ENCODE measurements at places on chromosomes 11 and 22. TPM values are rescaled to one million over a fixed set of nuclear protein-coding genes. Genes with fewer than 3 reads are reported as not detected.

The SLC37A2 gene
- total RNA-seq: 0.91 TPM

The DENND5A gene
- 19.0 TPM for total RNA-seq

The CBLIF gene
- not detected for total RNA-seq

GRCh38 chr11:42631220-42631843 is 680.5 kb upstream of the API5 start:
- H3K36me3 ChIP-seq: no peaks in the 10 kb centered on the region
- no peaks in the 10 kb centered on the region for H3K4me1 ChIP-seq
- H3K4me3 ChIP-seq: no peak overlapping the region

GRCh38 chr11:111745719-111746504 is 20.3 kb downstream of the PPP2R1B start:
- peaks cover 55% of the 10 kb centered on the region for H3K36me3 ChIP-seq
- H3K4me3 ChIP-seq: no peak overlapping the region
- peaks cover 9% of the 10 kb centered on the region for H3K4me1 ChIP-seq
- H3K27ac ChIP-seq: no peak overlapping the region
- H3K27me3 ChIP-seq: no peaks in the 10 kb centered on the region
- DNase-seq: no peak

DNA sequence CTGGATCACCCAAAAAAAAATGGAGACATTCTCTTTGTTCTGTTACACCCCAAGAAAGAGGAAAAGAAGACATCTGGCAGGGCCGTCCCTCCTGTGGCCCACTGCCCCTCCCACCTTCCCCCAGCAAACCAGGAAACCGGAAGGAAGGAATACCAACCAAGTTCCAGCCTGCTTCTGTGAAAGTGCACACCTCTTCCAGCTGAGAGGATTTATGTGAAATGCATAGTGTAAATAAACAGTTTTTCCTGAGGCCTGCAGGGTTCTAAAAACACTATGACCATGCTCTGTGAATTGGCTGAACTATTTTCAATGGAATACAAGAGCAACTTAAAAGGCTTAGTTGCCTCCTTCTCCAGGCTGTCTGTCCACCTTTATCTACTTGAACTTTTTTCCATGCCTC is 50.0 kb upstream of the CHST1 start:
- H3K36me3 ChIP-seq: no peaks in the 10 kb centered on the region
- no peak overlapping the region for H3K4me3 ChIP-seq
- no peak overlapping the region for H3K27ac ChIP-seq
- no peak for DNase-seq
- no peaks in the 10 kb centered on the region for H3K4me1 ChIP-seq

DNA sequence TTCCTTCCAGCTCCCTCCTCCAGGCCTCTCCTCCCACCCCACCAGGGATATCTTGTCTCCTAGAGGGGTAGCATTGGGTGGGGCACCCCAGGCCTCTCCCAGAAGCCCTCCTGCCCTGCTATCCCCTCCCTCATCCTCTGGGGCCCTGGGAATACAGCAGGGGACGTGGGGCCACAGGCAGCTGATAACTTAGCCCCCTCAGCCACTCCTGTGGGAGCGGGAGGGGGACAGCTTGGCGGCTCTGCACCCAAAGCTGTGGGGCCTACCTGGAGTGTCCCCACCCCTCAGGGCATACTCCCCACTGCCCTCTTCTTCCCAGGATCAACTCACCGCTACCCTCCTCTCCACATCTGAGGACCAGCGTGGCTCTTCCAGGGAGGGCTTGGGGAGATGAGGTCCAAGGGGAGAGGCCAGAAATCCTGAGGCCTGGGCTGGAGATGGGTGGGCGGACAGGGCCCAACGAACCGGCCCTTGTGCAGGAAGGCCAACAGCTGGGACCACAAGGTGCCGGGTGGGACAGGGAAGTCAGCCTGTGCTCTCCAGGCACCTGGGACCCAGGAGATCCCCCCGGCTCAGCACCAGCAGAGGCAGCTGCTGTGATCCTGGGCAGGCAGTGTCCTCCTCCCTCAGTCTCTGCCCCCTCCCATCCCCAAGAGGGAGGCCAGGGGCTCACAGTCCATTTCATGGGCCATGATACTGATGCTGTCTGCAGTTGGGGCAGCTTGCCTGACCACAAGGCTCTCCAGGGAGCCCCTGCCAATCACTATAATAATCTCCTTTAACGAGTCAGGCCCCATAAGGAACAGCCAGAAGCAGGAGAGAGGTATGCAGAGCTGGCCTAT is 23.2 kb downstream of the NEAT1 start:
- no peaks in the 10 kb centered on the region for H3K27me3 ChIP-seq
- H3K4me3 ChIP-seq: no peak overlapping the region
- DNase-seq: no peak
- H3K27ac ChIP-seq: peak overlapping the region; percentile 59

DNA sequence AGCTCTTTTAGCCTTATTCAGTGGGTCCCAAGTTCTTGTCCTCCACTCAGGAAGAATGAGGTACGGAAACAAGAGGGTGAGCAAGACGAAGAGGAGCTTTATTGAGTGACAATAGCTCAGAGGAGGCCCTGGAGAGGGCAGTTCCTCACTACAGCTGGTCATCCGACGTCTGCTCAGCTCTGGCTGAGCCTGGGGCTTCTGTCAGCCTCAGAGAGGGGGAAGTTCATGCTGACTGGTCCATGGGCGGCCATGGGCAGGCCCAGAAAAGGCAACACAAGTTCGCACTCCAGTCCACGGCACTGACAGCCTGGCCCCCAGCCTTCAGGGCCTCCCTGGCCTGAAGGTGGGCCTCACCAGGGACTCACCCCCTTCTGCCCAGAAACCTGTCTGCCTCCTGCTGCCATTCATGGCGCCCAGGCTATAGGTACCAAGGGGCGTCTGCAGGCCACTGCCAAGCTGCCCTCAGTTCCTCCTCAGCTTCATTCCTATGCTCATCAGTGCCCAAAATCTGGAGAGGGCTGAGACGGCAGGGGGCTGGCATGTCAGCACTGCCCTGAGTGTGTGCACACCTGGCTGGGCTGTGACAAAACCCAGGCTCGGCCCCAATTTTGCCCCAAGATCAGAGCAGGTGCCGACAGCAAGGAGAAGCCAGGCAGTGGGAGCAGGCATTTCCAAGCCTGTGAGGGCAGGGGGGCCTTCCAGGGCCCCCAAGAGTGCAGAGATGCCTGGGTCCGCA is 21.7 kb upstream of the KIAA0930 start:
- H3K4me3 ChIP-seq: no peak overlapping the region
- H3K27ac ChIP-seq: no peak overlapping the region
- peaks cover 5% of the 10 kb centered on the region for H3K36me3 ChIP-seq
- DNase-seq: no peak
- H3K4me1 ChIP-seq: peaks cover 3% of the 10 kb centered on the region
- H3K27me3 ChIP-seq: peaks cover 36% of the 10 kb centered on the region

DNA sequence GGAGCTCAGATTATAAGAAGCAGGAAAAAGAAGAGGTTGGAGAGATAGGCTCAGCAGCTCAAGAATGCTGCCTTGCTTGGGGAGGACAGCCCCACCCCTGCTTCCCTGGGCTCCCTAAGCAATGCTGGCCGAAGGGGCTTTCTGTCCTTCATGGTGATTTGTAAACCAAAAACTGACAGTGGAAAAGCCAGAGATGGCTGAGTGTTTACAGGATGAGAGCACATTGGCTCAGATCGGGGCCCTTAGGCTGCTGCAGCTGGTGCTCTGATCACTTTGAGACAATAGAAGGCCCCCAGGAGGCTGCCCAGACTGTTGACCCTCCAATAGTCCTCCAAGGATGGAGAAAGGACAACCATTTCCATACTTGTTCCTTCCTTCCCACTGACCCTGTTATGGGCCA is 28.8 kb upstream of the AMOTL1 start:
- H3K27me3 ChIP-seq: peaks cover 40% of the 10 kb centered on the region
- no peak for DNase-seq
- H3K36me3 ChIP-seq: no peaks in the 10 kb centered on the region
- no peak overlapping the region for H3K27ac ChIP-seq

DNA sequence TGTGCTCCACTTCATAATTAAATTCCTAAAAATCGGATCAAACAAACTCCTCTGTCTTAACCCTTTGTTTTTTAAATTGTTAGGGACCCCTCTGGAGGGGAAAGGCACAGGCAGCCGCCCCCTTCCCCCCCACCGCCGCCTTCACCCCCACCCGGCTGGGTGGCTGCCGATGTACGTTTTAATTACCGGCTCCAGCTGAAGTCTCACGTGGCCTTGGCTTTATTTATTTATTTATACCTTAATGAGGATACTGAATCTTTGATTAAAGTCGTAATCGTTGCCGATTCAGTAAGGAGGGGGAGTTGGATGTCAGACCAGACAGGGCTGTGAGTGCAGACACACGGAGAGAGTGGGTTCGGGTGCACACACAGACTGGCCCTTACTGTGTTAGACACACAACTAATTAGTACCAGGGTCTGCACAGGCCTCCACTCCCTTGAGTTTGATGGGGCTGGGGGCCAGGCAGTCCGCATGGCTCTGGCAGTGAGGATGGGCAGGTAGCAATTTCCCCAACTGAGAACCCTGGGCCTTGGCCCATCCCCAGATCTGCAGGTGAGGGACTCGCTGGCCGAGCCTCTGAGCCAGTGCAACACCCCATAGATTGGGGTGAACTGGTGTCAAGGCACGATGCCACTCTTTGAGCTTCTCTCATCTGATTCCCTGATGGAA is 51.3 kb upstream of the NNMT start:
- no peak overlapping the region for H3K27ac ChIP-seq
- no peak for DNase-seq
- H3K4me1 ChIP-seq: no peaks in the 10 kb centered on the region

GRCh38 chr22:45769569-45770210 is 98.1 kb downstream of the ATXN10 start:
- H3K4me1 ChIP-seq: no peaks in the 10 kb centered on the region
- H3K4me3 ChIP-seq: no peak overlapping the region

DNA sequence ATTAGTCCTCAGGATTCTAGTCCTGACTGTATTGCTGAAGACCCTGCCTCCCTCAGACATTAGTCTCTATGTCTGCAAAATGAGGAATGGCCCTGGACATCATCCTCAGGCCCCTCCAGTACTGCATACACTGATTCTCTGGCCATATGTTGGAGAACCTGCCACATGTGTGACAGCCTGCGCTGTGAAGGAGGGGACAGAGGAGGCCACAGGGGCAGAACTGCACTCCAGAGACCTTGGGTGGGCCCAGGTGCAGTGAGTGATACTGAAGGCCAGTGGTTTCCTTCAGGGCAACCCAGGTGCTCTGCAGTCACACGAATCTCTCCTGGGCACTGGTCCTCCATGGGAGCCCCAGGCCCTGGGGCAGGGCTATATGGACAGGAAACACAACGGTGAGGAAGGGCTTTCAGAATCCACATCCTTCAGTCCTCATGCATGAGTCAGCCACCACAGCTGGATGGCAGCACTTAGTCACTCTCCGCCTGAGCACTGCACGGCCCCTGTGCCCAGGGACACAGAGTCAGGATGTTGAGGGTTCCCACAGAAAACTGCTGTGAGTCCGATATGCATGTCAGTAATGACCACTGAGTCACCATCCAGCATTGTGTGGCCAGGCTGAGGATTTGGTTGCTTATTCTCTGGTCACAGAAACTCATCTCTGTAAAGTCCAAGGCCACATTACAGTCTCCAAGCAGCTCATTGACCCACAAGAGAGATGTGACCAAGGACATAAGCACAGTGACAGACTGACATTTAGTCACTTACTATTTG is 39.7 kb downstream of the ME3 start:
- H3K4me1 ChIP-seq: peaks cover 21% of the 10 kb centered on the region
- no peaks in the 10 kb centered on the region for H3K36me3 ChIP-seq
- H3K27ac ChIP-seq: no peak overlapping the region
- H3K27me3 ChIP-seq: peaks cover 69% of the 10 kb centered on the region
- DNase-seq: peak; percentile 80

- no peaks in the 10 kb centered on the region for H3K27me3 ChIP-seq
- H3K36me3 ChIP-seq: no peaks in the 10 kb centered on the region
- H3K4me1 ChIP-seq: no peaks in the 10 kb centered on the region
- no peak overlapping the region for H3K27ac ChIP-seq
- no peak overlapping the region for H3K4me3 ChIP-seq
These were observed 64.6 kb downstream of the OPCML start for GRCh38 chr11:133467686-133468085.

DNA sequence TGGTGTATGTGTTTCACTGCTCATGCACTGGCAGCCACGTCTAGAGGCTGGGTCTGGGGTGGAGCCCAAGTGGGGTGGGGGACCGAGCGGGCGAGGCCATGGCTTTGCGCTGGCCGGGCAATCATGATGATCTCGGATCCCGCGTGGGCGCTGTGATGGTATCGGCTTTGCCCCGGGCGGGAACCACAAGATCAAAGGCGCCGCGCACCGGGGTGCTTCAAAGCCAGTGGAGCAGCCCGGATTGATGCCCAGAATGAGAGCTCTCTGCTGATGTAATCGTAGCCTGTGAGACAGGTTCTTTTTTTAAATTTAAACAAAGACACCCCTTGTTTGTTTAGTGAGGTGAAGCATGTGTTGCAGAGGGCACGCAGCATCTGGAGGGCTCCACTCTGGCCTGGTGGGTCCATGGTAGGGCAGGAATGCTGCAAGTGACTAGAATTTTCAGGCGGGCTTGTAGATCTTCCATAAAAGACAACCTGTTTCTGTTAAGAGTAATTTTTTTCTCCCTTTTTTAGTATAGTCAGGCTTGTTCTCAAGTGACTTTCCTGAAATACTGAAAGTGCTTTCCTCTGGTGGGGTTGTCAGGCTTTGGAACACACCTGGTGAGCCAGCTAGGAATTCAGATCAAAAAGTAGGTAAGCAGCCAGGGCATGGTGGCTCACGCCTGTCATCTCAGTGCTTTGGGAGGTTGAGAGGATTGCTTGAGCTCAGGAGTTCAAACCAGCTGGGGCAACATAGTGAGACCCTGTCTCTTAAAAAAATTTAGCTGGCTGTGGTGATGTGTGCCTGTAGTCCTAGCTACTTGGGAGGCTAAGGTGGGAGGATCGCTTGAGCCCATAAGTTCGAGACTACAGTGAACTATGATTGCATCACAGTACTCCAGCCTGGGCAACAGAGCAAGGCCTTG is 40.7 kb downstream of the ZNRF3 start:
- H3K27me3 ChIP-seq: peaks cover 67% of the 10 kb centered on the region
- no peaks in the 10 kb centered on the region for H3K4me1 ChIP-seq
- H3K4me3 ChIP-seq: no peak overlapping the region
- DNase-seq: no peak
- H3K36me3 ChIP-seq: no peaks in the 10 kb centered on the region

DNA sequence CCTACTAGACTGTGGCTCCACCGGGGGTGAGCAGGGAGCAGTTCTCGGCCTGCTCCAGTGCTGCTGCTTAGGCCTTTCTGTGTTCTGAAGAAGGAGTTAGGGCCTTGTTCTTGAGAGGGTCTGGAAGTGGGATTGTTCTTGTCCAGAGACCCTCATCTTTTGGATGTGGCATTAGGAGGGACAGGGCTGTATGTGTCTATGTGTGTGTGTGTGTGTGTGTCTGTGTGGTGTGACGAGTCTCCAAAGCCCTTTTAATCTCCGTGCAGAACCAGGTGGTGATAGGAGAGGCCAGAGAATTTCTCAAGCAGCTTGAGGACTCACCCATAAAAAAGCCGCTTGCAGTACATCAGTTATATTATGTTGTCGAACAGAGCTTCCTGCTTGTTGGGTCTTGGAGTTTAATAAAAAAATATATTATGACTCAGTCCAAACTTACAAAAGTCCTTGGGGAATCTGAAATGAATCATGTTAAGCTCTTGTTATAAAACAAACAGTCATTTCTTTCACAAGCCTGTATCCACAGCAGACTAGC is 196.5 kb downstream of the TENM4 start:
- H3K36me3 ChIP-seq: no peaks in the 10 kb centered on the region
- no peaks in the 10 kb centered on the region for H3K27me3 ChIP-seq
- H3K4me1 ChIP-seq: no peaks in the 10 kb centered on the region
- no peak overlapping the region for H3K4me3 ChIP-seq
- no peak for DNase-seq
- no peak overlapping the region for H3K27ac ChIP-seq
